Stimulated activated CD8-positive, alpha-beta memory T cell treated with anti-CD3 and anti-CD28 coated beads, Interleukin-2, amount 100 ng/mL, for 1 hour (primary cell): ENCODE measurements at places on chromosomes 12 and 14.

- no peak for DNase-seq
Observed at GRCh38 chr12:114955414-114956014, 271.5 kb upstream of the TBX3 start.

- DNase-seq: no peak
Observed at GRCh38 chr14:54756656-54757392, 145.8 kb downstream of the GCH1 start.

- DNase-seq: no peak
Observed at GRCh38 chr12:100706033-100706432, 88.5 kb upstream of the ANO4 start.

DNA sequence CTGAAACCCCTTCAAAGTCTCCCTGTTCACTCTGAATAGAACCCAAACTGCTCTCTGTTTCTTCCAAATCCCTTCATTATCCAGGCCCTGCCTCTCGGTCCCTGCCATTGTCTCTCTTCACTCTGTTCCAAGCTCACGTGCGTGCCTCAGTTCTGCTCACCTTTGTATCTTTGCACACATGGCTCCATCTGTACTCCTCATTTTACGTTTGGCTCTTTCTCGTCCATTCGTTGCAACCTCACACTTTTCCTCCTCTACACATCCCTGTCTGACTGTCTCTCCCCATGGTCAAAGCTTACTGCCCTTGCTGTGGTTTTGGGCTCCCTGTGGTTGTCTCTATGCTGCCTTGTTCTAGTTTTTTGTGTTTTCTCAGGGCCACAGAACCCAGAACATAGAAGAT lies 1054.5 kb downstream of the BCL11B start:
- DNase-seq: no peak

DNA sequence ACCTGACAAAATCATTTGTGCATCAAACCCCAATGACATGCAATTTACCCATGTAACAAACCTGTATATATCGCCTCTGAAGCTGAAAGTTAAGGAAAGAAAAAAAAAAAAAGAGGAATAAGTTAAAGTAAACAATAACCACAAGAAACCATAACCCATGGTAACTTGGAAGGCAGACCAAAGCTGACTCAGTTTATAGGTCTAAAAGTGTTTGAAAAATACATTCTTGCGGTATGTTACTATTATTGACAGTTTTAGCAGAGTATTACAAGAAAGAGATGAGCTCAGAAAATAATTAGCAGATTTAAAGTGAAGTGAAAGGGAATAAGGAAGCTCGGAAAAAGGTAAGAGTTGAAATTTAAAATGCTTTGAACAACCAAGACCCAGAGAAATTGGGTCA lies 34.4 kb upstream of the MGAT4C start:
- no peak for DNase-seq

- no peak for DNase-seq
Observed at GRCh38 chr12:4472046-4472445, 26.4 kb upstream of the FGF6 start.

GRCh38 chr12:59040656-59041055 lies 120.4 kb upstream of the LRIG3 start:
- DNase-seq: no peak

DNA sequence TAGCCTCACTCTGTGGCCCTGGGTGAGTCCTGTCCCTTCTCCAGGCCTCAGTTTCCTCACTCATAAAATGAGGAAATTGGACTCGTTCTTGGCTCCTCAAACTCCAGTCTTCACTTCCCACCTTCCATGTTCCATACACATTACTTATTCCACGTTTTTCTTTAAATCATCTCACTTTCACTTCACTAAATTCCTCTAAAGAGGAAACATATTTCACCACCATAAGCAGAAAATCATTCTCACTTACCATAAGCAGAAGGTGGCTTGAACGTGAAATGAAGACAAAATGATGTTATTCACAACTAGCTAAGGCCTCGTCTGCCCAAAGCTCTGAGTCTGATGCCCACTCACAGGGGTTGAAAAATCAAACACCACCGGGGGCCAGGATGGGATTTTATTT lies 278.3 kb downstream of the ADGRD1 start:
- no peak for DNase-seq

DNA sequence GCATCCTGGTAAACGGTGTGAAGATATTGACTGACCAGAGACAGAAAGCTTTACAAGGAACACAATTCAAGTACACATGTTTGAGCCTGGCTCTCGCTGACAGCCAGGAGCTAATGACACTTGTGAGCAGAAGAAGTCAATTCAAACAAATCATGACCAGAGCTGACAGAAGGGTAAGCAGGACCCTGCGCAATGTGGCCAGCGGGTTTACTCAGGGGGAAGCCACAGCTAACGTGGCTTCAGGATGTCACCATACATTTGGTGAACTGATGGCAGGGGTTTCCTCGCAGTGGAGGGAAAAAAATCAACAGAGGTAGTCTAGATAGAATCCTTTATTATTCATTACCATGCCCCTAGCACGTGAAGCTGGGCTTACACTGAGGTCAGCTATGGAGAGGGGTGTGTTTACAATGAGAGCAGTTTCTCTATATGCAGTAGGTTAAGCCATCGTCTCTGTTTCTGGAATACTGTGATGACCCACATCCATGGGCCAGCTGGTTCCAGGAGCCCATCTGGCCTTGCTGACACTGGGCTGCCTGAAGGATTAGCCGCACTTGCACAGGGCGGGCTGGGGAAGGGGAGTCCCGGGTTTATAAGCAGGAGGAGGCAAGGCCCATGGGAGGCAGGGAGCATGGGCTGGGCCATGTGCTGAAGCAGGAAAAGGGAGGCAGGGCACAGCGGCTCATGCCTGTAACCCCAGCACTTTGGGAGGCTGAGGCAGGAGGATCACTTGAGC lies 198.2 kb upstream of the PRMT8 start:
- DNase-seq: no peak

GRCh38 chr12:16618256-16618655 lies 12.3 kb upstream of the LMO3 start:
- DNase-seq: no peak

- no peak for DNase-seq
Observed at GRCh38 chr12:24795699-24796347, 153.1 kb downstream of the BCAT1 start.

GRCh38 chr12:87425942-87426554 lies 603.2 kb downstream of the C12orf50 start:
- DNase-seq: no peak

DNA sequence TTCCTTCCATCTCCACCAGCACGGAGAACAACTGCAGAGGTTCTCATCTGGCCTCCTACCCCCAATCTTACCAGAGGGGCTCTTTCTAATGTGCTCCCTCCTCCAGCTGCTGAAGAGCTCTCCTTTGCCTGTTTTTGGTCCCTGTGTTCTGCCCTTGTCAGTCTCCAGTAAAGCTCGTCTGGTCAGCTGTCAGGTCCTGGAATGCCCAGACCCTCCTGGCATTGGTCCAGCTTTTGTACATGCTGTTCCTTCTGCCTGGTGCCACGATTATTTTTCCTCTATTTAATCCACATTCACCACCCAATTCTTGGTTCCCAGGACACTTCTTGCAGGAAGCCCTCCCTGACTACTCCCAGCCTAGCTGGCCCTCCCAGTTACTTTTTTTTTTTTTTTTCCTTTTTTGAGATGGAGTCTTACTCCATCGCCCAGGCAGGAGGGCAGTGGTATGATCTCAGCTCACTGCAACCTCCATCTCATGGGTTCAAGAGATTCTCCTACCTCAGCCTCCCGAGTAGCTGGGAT lies 6.5 kb downstream of the SLC8B1 start:
- no peak for DNase-seq

- no peak for DNase-seq
Observed at GRCh38 chr14:68526512-68527091, 266.3 kb downstream of the ZFP36L1 start.

DNA sequence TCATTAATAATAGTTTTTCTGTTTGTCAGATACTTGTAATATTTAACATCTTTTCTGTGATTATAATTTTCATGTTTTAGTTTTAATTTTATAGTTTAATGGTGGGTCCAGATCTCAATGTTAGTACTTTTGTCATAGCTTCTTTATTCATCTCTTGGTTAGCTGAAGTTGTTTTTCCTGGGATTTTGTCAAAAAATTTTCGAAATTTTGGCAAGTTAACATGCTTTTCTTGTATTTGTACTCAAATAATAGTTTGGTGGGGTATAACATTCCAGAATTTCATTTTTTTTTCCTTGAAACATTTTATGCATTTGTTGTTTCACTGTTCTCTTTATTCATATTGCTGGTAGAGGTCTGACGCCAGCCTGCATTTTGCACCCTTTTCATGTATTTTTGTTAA lies 45.5 kb downstream of the KTN1 start:
- DNase-seq: no peak

DNA sequence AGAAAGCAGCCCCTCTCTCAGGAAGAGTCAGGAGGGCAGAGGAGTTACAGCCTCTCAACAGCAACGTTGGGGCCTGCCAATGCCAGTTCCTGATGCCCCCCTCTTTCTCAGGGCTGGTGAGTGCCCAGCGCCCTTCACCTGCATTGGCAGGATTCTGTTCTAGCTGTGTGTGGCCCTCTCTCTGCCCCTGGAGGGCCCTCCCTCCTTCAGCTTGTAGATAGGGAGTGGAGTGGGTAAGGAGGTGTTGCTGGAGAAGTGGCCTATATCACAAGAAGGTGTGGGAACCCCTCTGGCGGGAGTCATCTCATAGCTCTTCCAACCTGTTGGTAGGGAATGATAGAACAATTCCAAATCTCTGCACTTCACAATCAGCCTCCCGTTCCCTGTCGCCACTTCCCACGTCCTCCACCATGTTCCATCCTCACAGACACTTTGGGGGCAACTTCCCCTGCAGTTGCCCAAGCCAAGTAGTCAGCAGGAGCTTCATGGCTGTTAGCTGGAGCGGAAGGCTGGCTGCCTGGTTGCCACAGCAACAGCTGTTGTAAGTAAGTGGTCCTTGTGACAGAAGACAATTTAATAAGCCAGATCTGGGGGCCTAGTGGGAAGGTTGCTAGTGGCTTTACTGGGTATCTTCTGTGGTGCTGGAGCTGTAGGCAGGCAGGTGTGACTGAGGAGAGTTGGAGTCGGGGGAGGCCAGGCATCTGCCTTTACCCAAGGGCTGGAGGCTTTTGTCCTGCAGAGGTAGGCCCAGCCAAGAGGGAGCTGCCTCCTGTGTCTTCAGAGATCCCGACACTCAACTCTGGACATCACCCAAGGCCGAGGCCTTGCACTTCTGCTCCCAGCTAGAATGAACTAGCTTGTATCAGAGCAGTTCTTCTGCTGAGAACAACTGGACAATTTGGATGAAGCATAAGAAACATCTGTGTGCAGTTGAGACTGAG lies 38.4 kb downstream of the GALNT16 start:
- DNase-seq: no peak

DNA sequence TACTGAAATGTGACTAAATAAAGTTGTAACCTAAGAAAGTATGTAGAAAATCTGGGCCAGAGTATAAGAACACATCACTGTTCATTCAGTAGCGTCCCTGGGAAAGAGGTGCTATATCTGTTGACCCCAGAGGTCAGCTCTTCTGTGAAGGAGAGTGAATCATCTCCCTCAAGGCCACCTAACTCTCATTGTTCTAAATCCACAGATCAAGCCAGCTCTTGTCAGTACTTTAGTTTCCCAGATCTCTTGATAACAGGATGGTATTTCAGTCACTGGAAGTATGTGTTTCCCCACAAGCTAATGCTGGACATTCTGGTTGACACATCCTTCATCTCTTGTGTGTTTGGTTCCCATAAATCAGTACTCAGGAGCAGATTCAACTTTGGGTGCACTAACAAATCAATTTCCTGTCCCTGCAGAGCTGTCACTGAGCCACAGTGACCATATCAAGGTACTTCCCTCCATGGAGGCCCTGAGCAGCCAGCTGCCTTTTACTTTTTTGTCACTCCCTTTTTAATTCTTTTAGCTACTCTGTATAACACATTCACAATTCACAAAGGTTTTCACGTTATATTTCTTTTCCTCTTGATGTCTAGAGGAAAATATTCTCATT lies 7.8 kb downstream of the KRT1 start:
- DNase-seq: no peak

- no peak for DNase-seq
Observed at GRCh38 chr14:105087963-105088811, 23.0 kb upstream of the GPR132 start.

GRCh38 chr12:80838708-80839107 lies 99.0 kb downstream of the LIN7A start:
- no peak for DNase-seq

DNA sequence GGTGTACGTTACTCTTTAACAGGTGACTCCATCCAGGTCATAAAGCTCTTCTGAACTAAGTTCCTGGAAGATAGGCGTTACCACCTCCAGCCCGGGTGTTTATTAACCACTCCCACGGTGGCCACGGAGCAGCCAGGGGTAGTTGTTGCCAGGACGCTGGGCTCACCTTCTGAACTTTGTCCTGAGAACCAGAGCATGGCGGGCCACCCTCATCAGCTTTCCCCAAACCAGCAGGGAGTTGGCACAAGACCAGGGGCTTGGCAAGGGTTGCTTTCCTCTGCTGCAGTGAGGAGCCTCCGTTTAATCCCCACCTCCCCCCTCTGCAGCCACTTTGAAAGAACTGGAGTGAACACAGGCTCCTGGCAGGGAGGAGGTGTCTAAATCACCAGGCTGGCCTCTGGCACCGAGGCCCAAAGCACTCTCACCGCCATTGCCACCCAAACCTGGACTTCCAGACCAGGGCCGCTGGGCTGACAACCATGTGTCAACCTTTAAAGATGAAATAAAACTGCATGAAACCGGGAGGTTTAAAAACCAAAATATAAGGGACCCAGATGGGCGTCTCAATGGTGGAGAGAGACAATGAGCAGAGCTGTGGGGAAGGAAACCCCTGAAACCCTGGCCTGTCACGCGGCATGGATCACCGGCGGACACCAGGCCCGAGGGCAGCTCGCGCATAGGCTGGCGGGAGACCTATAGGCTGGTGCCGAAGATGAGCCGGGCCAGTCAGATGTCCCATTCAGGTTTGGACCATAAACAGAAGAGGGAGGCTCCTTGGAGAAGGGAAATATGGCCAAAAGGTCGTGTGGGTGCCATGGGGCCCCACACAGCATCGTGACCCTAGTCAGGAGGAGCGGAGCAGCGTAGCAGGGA lies 30.9 kb upstream of the TDRD9 start:
- DNase-seq: no peak

DNA sequence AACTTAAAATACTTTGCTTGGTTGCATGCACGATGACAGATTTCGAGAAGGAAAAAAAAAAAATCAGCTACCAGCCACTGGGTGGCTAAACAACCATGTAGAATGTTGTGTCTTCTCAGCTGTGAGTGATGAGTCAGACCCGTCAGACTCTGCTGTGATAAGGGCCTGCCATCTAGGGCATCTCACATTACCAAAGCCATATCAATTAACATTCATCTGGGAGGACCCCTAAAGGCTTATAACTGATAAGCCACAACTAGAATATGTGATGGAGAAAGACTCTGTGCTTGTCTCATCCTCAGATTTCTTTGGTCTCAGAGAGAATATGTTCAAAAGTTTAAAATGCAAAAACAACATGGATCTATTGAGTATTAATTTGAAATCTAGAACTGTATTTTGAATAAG lies 111.5 kb downstream of the PAX9 start:
- no peak for DNase-seq

GRCh38 chr14:105384041-105384557 lies 14.2 kb upstream of the TEX22 start:
- DNase-seq: no peak

DNA sequence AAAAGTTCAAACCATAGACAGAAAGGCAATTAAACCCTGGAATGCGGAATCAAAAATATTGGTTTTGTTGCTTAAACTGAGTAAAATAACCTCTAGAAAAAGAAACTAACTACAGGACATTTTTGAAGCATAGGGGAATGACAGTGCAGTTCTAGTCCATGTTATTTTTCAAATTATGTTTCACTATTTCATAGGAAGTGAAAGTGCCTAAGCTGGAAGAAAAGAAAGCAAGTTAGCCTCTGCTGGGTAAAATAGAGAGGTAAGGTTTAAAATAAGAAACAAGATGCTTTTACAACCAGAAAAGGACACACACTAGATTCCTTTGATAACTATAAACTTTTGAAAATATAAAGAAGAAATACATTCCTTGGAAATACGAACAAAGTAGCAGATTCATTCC lies 1.1 kb downstream of the CLECL1 start:
- DNase-seq: no peak
